Right atrium auricular region (tissue), 2 donors: ENCODE measurements at places on chromosomes 3 and 15. TPM values are rescaled to one million over a fixed set of nuclear protein-coding genes. Genes with fewer than 3 reads are reported as not detected.

DNA sequence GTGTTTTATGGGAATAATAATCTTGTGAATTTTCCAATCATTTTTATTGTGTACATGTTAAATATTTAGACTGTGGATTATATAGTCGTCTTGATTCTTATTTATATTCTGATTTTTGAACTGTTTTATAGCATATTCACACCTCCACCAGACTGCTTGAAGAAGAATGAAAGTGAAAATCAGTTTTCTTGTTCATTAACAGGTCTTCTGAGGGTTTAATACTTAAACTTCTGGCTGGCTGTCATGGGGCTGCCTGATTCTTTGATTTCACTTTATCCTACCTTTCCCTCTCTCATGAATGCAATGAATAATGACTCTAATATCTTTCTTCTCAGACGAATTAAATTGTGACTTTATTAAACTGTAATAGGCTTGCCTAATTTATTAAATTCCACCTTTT lies 56.2 kb downstream of the ATP2C1 start:
- no peaks in the 10 kb centered on the region for H3K4me1 ChIP-seq
- peaks cover 27% of the 10 kb centered on the region for H3K36me3 ChIP-seq
- no peak overlapping the region for H3K4me3 ChIP-seq
- H3K27ac ChIP-seq: no peak overlapping the region

GRCh38 chr3:115787818-115788217 lies 164.5 kb downstream of the GAP43 start:
- H3K27me3 ChIP-seq: no peaks in the 10 kb centered on the region
- H3K4me1 ChIP-seq: no peaks in the 10 kb centered on the region
- no peak overlapping the region for H3K27ac ChIP-seq
- no peak overlapping the region for H3K4me3 ChIP-seq
- DNase-seq: no peak

GRCh38 chr3:106756901-106757300 lies 620.3 kb upstream of the CCDC54 start:
- no peaks in the 10 kb centered on the region for H3K36me3 ChIP-seq
- H3K27ac ChIP-seq: no peak overlapping the region
- no peak for DNase-seq
- H3K4me1 ChIP-seq: no peaks in the 10 kb centered on the region
- H3K27me3 ChIP-seq: no peaks in the 10 kb centered on the region

DNA sequence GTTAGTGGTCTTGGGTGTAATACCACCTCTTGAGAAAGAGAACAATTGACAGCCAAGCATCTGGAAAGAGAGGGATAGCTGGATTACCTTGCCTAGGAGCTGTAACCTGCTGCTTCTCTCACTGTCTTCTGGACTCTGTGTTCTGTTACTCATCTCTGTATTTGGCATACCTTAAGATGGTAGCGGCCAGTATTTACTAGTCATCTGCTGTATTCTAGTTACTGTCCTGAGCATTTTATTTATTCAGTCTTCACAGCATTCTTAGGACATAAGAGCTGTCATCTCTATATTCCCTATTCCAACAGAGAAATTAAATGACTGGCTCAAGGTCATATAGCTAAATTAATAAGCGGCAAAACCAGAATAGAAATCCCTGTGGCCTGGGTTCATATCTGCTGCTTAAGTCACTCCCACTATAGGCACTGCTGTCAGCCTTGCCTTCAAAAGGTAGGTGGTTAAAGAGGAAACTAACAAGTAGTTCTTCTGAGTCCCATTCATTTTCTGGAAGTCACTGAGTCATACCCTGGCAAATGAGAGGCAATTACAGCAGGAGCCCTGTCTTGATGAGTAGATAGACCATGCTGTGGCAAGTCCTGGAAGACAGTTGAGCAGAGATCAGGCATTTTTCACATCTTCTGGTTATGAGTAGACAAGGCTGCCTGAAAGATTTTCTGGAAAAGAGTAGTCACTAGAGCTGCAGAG lies 68.2 kb downstream of the RAB7A start:
- H3K4me1 ChIP-seq: peaks cover 62% of the 10 kb centered on the region
- H3K4me3 ChIP-seq: no peak overlapping the region

DNA sequence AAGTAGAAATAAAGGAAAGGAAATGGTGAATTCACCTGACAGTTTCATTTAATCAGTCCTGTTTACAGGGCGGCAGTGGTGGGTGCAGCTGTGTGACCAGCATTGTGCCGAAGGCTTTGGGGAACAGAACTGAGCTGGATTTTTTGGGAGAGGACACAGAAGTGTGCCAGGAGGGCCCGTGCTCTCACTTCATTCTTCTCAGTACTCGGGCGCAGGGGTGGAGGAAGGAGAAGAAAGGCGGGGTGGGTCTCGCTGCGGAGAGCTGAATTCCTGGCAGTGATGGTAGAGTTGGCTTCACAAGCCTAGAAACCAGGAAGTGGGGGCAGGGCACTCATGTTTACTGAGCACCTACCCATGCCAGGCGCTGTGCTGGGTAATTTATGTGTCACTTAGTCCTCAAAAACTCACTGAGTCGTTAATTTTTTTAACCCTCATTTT lies 64.6 kb downstream of the CRTC3 start:
- no peaks in the 10 kb centered on the region for H3K36me3 ChIP-seq
- peak; percentile 83 for DNase-seq
- no peaks in the 10 kb centered on the region for H3K4me1 ChIP-seq
- H3K27ac ChIP-seq: peak overlapping the region; percentile 49
- H3K4me3 ChIP-seq: no peak overlapping the region

GRCh38 chr3:195750797-195751520 lies 30.2 kb downstream of the MUC20 start:
- no peaks in the 10 kb centered on the region for H3K27me3 ChIP-seq
- H3K36me3 ChIP-seq: no peaks in the 10 kb centered on the region
- no peaks in the 10 kb centered on the region for H3K4me1 ChIP-seq
- no peak overlapping the region for H3K4me3 ChIP-seq
- no peak for DNase-seq
- no peak overlapping the region for H3K27ac ChIP-seq

GRCh38 chr3:81936817-81937216 lies 175.4 kb upstream of the GBE1 start:
- H3K27me3 ChIP-seq: no peaks in the 10 kb centered on the region
- no peak for DNase-seq
- no peak overlapping the region for H3K27ac ChIP-seq
- H3K4me3 ChIP-seq: no peak overlapping the region
- H3K36me3 ChIP-seq: no peaks in the 10 kb centered on the region

GRCh38 chr3:98556164-98557130 lies 24.7 kb downstream of the GPR15 start:
- H3K36me3 ChIP-seq: no peaks in the 10 kb centered on the region
- no peak overlapping the region for H3K27ac ChIP-seq
- DNase-seq: no peak

- H3K4me3 ChIP-seq: no peak overlapping the region
- H3K27ac ChIP-seq: no peak overlapping the region
- H3K27me3 ChIP-seq: no peaks in the 10 kb centered on the region
- H3K36me3 ChIP-seq: peaks cover 28% of the 10 kb centered on the region
- no peak for DNase-seq
These were observed 12.1 kb upstream of the CHST14 start for GRCh38 chr15:40458495-40459371.

DNA sequence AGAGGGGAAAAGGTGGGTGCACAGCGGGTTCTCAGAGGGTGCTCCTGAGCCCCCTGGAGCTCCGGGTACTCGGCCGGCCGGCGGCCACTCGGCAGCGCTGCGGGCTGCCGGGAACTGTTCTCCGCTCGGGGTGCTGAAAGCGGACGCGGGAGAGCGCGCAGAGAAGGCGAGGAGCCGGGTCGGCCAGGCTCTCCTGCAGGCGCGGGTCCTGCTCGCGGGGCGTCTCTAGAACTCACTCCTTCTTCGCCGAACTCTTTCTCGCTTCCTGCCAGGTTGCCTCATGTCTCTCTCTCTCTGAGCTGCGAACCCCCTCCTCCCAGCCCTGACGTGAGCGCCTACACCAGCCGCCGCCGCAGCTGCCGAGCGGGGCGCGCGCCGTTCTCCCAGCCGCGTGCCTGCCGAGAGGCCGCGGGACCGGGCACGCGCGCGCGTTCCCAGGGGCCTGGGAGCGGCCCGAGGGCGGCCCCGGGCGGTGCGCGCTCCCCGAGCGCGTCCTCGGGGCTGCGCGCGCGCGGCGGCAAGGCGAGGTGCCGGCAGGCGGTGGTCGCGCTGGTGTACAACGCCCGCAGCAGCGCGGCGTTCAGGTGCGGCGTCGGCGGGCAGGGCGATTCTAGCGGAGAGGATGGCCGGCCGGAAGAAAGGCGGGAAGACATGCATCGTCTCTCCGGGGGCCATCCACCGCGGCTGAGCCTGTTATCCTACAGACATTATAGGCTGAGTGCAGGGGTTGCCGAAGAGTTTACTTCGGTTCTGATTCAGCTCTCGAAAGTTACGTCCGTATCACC lies at the start of gene PEX5L:
Gene PEX5L (minus strand): TSS at position 267 of the 785 bp plus-strand sequence. CDS start 338 bp downstream, outside the sequence.
- no peak within 1 kb of the TSS for H3K27ac ChIP-seq
- H3K4me3 ChIP-seq: peak within 1 kb of the TSS; percentile 26
- H3K27me3 ChIP-seq: peaks cover 10% of the 10 kb centered on the region
- H3K4me1 ChIP-seq: peaks cover 5% of the 10 kb centered on the region

DNA sequence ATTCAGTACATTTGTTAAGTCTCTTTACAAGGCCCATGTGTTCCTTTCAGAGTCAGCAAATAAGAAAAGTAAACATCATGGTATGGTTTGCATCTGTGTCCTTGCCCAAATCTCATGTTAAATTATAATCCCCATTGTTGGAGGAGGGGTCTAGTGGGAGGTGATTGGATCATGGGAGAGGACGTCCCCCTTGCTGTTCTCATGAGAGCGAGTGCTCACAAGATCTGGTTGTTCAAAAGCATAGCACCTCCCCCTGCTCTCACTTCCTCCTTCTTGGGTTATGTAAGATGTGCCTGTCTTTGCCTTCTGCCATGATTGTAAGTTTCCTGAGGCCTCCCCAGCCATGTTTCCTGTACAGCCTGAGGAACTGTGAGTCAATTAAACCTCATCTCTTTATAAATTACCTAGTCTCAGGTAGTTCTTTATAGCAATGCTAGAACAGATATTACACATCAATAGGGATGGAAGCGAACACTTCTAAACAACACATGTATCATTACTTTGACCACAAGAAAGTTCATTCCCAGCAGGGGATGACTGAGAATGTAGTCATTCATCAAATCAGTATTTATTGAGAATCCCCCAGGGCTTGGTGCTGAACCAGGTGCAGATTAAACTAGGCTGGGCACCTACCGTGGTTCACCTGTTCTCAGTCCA lies 4.1 kb downstream of the EFCAB12 start:
- H3K36me3 ChIP-seq: no peaks in the 10 kb centered on the region
- H3K27me3 ChIP-seq: no peaks in the 10 kb centered on the region
- H3K4me1 ChIP-seq: peaks cover 14% of the 10 kb centered on the region

DNA sequence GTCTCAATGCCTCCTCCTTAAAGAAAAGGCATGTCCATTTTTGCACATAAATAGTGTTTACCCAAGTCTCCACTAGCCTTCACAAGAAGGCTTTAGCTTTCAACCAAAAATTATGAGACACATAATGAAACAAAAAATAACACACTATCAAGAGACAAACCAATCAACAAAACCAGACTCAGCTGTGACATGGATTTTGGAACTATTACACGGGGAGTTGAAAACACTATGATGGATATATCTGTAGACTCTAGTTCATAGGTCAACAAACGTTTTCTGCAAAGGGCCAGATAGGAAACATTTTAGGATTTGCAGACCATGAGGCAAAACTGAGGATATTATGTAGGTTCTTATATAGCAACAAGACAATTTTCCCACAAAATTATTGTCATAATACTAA lies 24.9 kb downstream of the MYL3 start:
- H3K4me3 ChIP-seq: no peak overlapping the region
- DNase-seq: no peak
- H3K27me3 ChIP-seq: no peaks in the 10 kb centered on the region
- H3K36me3 ChIP-seq: no peaks in the 10 kb centered on the region
- H3K4me1 ChIP-seq: no peaks in the 10 kb centered on the region

DNA sequence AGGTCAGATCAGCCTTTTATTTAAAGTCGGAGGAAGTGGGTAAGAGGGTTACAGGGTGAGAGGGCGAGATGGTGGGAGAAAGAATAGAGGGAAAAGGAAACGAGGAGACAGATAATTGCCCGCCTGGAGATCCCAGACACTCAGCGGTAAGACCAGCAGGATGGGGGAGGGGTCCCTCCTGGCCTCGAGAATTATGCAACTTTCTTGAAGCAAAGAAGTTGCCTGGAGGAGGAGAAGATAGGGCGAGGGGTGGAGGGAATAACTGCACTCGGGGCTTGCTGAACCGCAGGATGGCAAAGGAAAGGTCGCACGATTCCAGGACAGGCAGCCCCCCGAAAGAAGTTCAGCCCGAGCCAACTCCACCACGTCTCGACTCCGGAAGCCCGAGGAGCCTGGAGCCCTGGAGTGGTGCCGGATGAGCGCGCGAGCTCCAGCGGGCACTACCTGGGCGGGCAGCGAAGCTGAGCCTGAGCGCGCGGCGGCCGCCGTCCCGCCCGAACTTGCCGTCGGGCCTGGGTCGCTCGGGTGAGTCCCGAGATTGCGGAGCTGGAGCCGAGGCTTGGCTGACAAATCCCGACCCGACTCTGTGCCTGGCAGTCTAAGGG lies 402 bp downstream of the WWTR1 start:
- peak; percentile 67 for DNase-seq
- H3K27ac ChIP-seq: peak overlapping the region; percentile 100
- H3K4me1 ChIP-seq: peaks cover 40% of the 10 kb centered on the region
- H3K36me3 ChIP-seq: no peaks in the 10 kb centered on the region
- H3K27me3 ChIP-seq: no peaks in the 10 kb centered on the region
- H3K4me3 ChIP-seq: peak overlapping the region; percentile 68

CORO2B gene
- total RNA-seq: 9.7 TPM

CLDN18 gene
- 21.0 TPM for total RNA-seq

NR1D2 gene
- 15.8 TPM for total RNA-seq

CNTN4 gene
- total RNA-seq: 5.7 TPM

LTK gene
- total RNA-seq: not detected

SCAMP5 gene
- 4.0 TPM for total RNA-seq
